ENCODE measurements at places on chromosomes 12 and 14. TPM values are rescaled to one million over a fixed set of nuclear protein-coding genes. Genes with fewer than 3 reads are reported as not detected.

DNA sequence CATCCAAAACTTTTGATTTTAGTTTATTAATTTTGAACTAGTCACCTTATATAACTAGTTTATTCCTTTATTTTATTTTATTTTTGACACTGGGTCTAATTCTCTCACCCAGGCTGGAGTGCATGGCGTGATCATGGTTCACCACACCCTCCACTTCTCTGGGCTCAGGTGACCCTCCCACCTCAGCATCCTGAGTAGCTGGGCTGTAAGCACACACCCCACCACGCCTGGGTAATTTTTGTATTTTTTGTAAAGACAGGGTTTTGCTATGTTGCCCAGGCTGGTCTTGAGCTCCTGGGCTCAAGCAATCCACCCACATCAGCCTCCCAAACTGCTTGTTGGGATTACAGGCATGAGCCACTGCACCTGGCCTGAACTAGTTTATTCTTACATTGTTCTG, 17.3 kb downstream of the PCNX1 start:
- no peak for DNase-seq
- H3K27ac ChIP-seq: no peak overlapping the region
- H3K4me1 ChIP-seq: no peaks in the 10 kb centered on the region

GRCh38 chr12:124869059-124869665, 5.5 kb upstream of the SCARB1 start:
- H3K27me3 ChIP-seq: no peaks in the 10 kb centered on the region
- H3K27ac ChIP-seq: peak overlapping the region; percentile 56
- DNase-seq: no peak
- no peak overlapping the region for H3K4me3 ChIP-seq

GRCh38 chr14:31445703-31446102, 11.6 kb downstream of the DTD2 start:
- H3K36me3 ChIP-seq: no peaks in the 10 kb centered on the region
- DNase-seq: no peak
- H3K4me1 ChIP-seq: peaks cover 32% of the 10 kb centered on the region
- no peak overlapping the region for H3K4me3 ChIP-seq
- H3K27me3 ChIP-seq: no peaks in the 10 kb centered on the region

DNA sequence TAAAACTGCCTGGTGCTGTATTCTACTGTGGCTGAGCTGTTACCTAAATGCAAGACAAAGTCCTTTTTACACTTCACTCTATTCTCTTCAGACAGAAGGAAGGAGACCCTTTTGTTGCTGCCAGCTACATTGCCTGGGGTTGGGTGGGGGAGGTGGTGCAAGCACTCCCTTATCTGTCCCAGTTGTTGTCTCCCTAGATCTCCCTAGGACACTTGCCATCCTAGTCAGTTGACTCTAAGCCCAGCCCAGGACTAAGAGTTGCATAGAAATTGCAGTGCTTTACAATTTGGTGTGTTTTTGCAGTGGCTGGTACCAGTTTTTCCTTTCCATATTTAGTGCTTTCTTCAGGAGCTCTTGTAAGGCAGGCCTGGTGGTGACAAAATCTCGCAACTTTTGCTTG, 35.1 kb downstream of the SCYL2 start:
- H3K27me3 ChIP-seq: no peaks in the 10 kb centered on the region
- H3K36me3 ChIP-seq: peaks cover 27% of the 10 kb centered on the region
- H3K27ac ChIP-seq: no peak overlapping the region
- no peak for DNase-seq

DNA sequence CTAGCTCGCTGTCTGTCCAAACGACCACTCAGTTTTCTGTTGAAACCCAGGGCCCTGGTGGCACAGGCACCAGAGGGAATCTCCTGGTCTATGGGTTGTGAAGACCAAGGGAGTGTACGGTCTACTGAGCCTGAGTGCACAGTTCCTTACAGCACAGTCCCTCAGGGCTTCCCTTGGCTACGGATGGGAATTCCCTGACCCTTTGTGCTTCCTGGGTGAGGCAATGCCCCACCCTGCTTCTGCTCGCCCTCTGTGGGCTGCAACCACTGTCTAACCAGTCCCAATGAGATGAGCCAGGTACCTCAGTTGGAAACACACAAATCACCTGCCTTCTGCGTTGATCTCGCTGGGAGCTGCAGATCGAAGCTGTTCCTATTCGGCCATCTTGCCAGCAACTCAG, 22.6 kb downstream of the GPHN start:
- no peak overlapping the region for H3K4me3 ChIP-seq
- no peak overlapping the region for H3K27ac ChIP-seq
- H3K36me3 ChIP-seq: no peaks in the 10 kb centered on the region
- peaks cover 4% of the 10 kb centered on the region for H3K4me1 ChIP-seq

DNA sequence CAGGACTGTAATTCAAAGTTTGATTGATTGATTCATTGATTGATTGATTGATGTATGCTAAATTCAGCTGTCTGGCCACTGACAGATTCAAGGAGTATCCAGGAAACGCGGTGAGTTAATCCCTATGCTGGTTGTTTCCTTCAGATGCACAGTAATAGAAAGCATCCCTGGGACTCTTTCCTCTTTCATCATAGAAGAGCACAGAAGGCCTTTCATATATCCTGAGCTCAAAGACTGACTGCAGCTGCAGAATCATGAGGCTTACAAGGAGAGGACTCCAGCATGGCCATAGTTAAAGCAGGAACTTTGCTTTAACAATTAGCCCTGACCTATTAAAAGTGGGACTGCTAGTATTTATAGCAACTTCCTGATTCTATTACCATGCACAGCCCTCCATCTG, 187.7 kb upstream of the TMTC1 start:
- H3K36me3 ChIP-seq: no peaks in the 10 kb centered on the region
- H3K4me1 ChIP-seq: no peaks in the 10 kb centered on the region
- no peak for DNase-seq
- no peaks in the 10 kb centered on the region for H3K27me3 ChIP-seq

DNA sequence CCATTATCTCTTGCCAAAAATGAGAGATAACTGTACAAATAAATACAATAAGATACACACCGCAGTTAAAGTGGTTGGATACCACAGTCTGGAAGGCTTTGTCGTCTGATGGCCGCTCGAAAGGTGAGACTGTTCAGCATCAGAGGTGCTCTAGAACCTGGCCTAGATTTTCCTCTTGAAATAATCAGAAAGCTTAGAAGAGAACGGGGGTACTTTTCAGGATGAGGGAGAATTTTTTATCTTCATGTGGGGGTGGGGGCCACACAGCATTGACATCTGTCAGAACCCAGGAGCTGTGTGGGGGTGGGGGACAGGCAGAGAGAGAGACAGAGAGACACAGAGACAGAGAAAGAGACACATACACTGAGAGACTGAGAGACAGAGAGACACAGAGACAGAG, 90.5 kb downstream of the GALNT9 start:
- no peaks in the 10 kb centered on the region for H3K27me3 ChIP-seq
- H3K4me1 ChIP-seq: no peaks in the 10 kb centered on the region
- no peak overlapping the region for H3K4me3 ChIP-seq
- no peak overlapping the region for H3K27ac ChIP-seq

- no peak overlapping the region for H3K27ac ChIP-seq
- H3K36me3 ChIP-seq: no peaks in the 10 kb centered on the region
- no peaks in the 10 kb centered on the region for H3K4me1 ChIP-seq
Observed at GRCh38 chr12:112741106-112741505, 50.4 kb upstream of the RPH3A start.

DNA sequence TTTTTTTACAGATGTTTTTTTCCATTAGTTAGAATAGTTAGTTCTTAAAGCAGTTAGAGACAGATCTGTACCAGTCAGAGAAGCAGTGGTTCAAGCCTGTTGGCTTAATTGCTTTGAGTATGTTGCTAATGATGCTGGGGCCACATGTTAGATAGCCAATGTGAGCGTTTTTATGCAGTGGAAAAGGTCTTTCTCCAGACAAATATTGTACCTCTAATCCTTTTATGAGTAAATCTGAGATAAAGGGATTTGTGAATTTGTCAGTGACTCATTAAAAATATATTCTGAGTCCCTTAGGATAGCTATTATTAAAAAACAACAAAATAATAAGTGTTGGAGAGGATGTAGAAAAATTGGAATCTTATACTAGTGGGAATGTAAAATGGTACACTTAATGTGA, 154.2 kb downstream of the MSRB3 start:
- no peak overlapping the region for H3K27ac ChIP-seq
- DNase-seq: no peak
- H3K36me3 ChIP-seq: no peaks in the 10 kb centered on the region
- no peak overlapping the region for H3K4me3 ChIP-seq

- no peak overlapping the region for H3K4me3 ChIP-seq
- no peaks in the 10 kb centered on the region for H3K36me3 ChIP-seq
- H3K27ac ChIP-seq: peak overlapping the region; percentile 48
- no peaks in the 10 kb centered on the region for H3K27me3 ChIP-seq
- no peak for DNase-seq
Observed at GRCh38 chr12:46562625-46563225, 190.2 kb upstream of the SLC38A2 start.

DNA sequence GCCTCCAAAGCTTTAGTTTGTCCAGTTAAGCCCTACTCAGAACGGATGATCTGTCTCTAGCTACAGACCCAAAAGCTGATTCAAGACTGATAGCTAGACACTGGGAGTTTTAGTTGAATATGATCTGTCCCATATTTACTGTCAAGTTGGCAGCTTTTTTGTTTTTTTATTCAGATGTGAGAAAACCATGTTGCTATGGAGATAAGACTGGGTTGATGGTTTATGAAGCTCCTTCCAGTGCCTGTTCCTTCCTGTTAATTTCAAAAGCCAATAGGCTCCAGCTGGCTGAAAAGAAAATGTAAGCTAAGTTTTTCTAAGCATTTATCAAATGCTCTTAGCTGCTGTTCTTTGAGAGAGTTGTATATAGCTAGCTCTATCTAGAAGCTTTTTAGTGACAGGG, 4.7 kb downstream of the DYNLL1 start:
- DNase-seq: no peak
- peaks cover 17% of the 10 kb centered on the region for H3K36me3 ChIP-seq
- no peaks in the 10 kb centered on the region for H3K27me3 ChIP-seq
- peaks cover 14% of the 10 kb centered on the region for H3K4me1 ChIP-seq
- no peak overlapping the region for H3K4me3 ChIP-seq
- no peak overlapping the region for H3K27ac ChIP-seq

DNA sequence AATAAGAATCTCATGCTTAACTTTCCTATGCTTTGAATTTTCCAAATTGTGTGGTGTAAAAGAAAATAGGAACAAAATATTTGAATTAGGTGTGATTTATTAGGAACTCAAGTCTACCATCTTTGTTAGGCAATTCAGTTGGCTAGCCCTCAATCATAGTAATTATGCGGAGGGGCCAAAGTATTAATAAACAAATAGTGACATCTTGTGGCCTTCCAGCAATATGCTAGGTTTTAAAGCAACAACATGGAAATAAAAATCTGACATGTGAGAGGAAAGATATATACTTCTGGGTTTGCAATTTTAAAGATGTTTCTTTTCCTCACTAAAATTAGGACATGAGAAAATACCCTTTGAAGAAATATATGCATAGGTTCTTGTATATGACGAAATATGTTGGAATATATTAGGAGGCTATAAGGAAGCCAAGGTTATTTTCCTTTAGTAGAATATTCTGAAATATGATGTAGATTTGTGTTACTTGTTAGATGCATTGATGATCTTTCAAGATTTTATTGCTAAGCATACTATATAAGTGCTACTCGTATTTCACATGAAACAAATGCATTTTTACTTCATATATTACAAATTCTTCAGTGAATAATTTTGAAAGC, 200.4 kb downstream of the PTPRO start:
- no peaks in the 10 kb centered on the region for H3K36me3 ChIP-seq
- peak; percentile 64 for DNase-seq
- no peaks in the 10 kb centered on the region for H3K4me1 ChIP-seq
- H3K4me3 ChIP-seq: no peak overlapping the region
- H3K27me3 ChIP-seq: peaks cover 9% of the 10 kb centered on the region

DNA sequence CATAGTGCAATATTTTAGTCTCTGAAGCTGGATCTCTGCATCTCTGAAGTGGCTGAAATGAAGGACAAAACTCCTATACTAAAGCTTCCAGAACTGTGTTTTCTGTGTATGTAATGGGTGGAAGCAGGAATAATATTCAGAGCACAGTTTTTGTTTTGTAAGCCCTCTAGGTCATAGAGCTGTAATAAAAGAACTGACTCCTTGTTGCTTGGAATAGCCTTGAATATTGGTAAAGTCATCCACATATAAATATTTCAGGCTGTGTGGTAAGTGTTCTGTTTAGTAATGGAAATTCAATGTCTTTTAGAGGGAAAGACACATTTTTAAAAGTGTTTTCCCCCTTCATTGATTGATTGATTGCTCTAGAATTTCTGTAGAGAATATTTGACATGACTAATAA, 18.2 kb upstream of the AKAP6 start:
- H3K27ac ChIP-seq: no peak overlapping the region
- H3K4me3 ChIP-seq: no peak overlapping the region
- H3K4me1 ChIP-seq: no peaks in the 10 kb centered on the region
- DNase-seq: no peak
- H3K27me3 ChIP-seq: no peaks in the 10 kb centered on the region

GRCh38 chr12:72081777-72082176, 143.1 kb downstream of the TPH2 start:
- no peaks in the 10 kb centered on the region for H3K4me1 ChIP-seq
- peak; percentile 40 for DNase-seq
- H3K36me3 ChIP-seq: no peaks in the 10 kb centered on the region
- no peaks in the 10 kb centered on the region for H3K27me3 ChIP-seq
- no peak overlapping the region for H3K27ac ChIP-seq

DNA sequence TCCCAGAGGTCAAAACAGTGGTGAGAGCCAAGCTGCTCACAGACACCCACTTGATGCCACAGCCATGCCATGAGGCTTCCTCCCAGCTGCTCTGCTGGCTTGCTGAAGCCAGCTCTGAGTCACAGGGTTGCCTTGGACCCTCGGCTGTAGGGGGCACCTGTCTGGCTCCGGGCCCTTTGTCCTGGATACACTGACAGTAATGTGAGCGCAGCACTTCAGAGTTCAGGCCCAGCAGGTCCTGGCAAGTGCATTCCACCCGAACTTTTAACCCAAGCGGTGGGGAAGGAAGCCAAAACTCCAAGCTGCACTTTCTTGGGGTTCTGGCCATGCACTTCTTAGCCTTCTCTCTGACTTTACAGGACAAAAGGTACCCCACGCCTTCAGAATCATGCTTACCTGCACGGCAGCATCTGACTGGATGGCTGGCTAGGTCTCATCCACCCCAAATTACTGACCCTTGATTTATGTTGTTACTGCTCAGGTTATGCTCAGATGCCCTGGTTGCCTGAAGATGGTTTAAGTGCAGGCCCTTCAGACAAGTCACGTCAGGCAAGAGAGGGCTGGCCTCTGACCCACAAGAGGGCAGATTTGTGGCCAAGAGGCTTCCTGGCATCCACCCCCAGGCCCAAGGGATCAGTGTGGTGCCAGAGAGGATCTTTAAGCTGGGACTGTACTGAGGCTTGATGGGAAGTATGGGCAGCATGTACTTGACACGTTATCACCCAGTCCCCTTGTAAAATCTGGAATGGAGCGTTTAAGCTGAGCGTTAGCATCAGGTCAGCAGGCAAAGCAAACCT, 24.8 kb downstream of the SLC25A29 start:
- no peak overlapping the region for H3K4me3 ChIP-seq
- peaks cover 30% of the 10 kb centered on the region for H3K4me1 ChIP-seq
- peak; percentile 17 for DNase-seq
- no peak overlapping the region for H3K27ac ChIP-seq
- no peaks in the 10 kb centered on the region for H3K27me3 ChIP-seq
- H3K36me3 ChIP-seq: peaks cover 6% of the 10 kb centered on the region

TRIM9 gene
- 1.2 TPM for polyA plus RNA-seq

LPAR5 gene
- 3.5 TPM for polyA plus RNA-seq

SMCO2 gene
- polyA plus RNA-seq: not detected

GPR84 gene
- polyA plus RNA-seq: 0.46 TPM

ATL1 gene
- polyA plus RNA-seq: 4.0 TPM

AMDHD1 gene
- 0.23 TPM for polyA plus RNA-seq

TPH2 gene
- polyA plus RNA-seq: not detected

FAIM2 gene
- 1.1 TPM for polyA plus RNA-seq

KICS2 gene
- 3.1 TPM for polyA plus RNA-seq

RASSF9 gene
- not detected for polyA plus RNA-seq

DENR gene
- polyA plus RNA-seq: 29.8 TPM

IFNG-AS1 gene
- not detected for polyA plus RNA-seq

ACSM4 gene
- polyA plus RNA-seq: not detected

Measured in stomach (tissue), 19 donors.